Activated CD8-positive, alpha-beta memory T cell treated with anti-CD3 and anti-CD28 coated beads for 24 hours (primary cell): ENCODE measurements at places on chromosomes 7 and 10.
A peak's percentile ranks its signal among the peaks of the same experiment; 100 is the strongest.

GRCh38 chr7:144735505-144736276 lies 100.2 kb downstream of the TPK1 start:
- DNase-seq, result no peak

DNA sequence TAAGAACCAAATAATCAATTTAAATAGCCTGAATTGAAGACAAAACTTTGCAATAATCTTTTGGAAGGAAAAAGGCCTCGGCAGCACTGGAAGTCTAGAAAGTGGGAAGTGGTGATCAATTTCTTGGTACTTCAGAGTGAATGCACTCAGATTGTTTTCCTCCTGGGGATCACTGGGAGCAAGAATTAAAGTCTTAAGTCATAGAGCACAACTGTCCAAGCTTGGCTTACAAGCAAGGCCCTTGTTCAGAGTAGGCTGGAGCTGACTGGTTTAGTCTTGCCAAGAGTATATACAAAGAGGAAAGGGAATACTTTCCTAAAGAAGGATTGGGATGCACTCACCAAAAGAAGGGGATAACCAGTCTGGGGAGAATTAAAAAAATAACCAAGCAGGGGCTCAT lies 637.1 kb downstream of the CCSER2 start:
- DNase-seq, result no peak

- DNase-seq, result no peak
These were observed 1231.1 kb upstream of the CELF2 start for GRCh38 chr10:9786576-9786975.

DNA sequence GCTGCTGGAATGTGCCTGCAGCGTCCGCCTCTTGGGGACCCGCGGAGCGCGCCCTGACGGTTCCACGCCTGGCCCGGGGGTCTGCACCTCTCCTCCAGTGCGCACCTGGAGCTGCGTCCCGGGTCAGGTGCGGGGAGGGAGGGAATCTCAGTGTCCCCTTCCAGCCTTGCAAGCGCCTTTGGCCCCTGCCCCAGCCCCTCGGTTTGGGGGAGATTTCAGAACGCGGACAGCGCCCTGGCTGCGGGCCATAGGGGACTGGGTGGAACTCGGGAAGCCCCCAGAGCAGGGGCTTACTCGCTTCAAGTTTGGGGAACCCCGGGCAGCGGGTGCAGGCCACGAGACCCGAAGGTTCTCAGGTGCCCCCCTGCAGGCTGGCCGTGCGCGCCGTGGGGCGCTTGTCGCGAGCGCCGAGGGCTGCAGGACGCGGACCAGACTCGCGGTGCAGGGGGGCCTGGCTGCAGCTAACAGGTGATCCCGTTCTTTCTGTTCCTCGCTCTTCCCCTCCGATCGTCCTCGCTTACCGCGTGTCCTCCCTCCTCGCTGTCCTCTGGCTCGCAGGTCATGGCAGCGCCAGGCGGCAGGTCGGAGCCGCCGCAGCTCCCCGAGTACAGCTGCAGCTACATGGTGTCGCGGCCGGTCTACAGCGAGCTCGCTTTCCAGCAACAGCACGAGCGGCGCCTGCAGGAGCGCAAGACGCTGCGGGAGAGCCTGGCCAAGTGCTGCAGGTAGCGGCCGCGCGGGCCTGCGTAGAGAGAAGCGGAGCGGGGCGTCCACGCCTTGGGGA lies 645 bp downstream of the SLC26A4 start:
- peak; percentile 80 for DNase-seq

DNA sequence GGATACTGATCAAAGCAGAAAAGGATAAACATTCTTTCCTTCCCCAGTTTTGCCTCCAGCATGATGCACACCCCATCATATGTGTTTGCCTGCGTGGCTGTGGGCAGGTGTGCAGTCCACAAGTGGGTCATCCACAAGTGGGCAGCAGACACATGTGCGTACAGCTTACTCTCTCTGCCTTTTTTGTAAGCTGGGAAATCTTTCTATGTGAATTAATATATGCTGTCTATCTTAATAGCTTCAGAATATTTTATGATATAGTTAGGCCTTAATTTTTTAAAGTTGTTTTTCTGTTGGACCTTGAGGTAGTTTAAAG lies 80.1 kb downstream of the INPP5A start:
- no peak for DNase-seq

DNA sequence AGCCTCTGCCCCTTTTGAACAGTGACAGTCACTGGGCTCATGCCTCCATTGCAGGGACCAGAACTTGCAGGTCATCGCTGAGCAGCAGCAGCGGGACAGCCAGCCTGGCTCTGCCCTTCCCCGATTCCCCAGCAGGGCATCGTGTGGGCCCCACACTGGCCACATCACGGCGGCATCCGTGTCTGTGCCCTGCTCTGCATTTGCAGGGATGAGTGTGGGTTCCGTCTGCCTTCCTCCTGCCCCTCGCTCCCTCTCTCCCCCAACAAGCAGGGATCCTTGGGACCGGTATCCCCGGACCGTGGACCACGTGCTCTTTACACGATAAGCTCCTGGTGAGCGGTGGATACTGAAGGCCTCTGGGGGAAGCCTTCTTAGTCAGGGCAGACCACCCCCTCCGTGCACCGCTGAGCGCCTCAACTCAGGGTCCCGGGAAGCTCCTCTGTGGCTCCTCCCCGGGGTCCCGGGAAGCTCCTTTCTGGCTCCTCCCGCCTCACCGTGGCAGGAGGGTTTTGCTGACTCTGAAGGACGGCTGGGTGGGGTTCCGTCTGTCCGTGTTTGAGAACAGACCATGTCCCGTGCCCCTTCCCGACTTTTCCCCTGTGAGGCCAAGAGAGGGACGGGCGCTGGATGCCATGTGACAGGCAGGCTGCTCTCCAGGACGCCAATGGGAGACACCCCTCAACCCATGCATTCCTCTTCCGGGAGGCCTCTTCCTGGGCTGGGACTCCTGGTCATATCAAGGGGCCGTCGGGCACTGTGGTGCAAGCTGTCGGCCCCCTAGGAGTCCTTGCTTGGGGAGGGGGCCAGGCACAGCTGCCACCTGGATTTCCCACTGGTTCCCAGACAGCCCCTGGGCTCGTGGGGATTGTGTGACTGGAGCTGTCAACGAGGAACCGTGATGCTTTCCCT lies 23.5 kb upstream of the NKX6-2 start:
- no peak for DNase-seq

DNA sequence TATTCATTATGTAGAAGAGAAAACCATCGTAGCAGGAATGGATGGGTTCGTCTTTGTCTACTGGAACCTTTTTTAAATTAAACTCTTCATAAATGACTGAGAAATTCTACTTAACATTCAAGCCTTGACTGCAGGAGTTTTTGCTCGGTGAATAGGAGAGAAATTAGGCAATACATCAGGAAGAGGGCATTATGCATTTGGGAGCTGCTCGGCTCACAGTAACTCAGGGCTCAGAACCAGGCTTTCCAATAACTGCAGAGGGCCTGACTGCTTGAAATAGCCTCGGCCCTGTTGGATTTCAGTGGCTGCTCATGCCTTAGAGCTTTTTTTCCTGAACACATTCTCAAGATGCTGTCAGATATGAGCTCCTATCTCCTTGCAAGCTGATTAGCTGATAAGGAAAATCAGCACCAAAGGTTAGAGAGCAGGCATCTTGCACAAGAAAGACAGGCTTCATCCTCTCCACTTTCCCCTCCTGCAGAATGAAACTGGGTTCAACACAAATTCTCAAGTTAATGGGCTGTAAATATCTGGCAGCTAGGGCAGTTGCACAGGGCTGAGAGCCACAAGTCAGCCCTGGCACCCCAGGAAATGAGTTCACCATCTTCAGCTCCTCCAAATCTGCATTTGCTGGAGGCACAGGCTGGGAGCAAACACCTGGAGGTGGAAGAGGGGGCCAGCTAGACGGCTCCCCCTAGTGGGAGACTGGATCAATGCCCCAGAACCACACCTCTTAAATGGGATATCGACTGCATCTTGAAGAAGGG lies 24.3 kb downstream of the TECTB start:
- peak; percentile 57 for DNase-seq

DNA sequence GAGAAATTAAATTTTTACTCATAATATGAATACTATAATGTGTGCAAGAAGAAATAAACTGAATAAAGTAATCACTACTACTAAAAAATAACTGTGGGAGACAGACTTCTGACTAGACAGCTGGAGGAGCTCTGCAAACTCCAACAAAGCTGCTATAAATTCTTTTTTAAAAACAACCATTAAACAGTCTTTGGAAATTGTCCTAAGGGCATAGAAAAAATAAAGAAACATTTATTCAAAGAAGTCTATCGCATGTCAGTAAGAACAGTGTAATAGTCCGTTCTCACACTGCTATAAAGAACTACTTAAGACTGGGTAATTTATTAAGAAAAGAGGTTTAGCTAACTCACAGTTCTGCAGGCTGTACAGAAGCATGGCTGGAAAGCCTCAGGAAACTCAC lies 56.0 kb downstream of the ZPBP start:
- no peak for DNase-seq

DNA sequence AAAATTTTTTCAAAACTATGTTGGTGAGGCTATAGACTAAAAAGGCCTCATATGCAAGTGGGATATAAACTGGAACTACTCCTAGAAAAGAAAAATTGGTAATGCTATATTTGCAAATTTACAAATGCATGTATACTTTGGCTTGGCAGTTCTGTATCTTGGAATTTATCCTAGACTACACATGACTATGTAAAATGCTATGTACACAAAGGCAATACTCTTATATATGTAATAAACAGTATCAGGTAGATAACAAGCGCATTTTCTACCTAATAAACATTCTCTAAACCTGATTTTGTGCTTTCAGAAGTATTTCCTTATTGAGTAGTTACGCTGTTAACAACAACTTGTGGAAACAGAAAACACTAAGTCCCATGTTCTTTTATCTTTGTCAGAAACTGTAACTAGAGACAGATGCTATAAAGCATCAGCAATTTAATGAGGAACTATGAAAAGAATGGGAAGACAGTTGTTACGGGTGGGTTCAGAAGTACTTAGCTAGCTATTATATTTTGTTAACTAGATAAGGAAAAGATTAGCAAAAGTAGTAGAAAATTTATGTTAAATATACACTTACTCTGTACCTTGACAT lies 107.8 kb downstream of the ARHGAP12 start:
- DNase-seq, result no peak

GRCh38 chr7:26099236-26099635 lies 52.8 kb upstream of the NFE2L3 start:
- no peak for DNase-seq

- DNase-seq, result no peak
These were observed 76.5 kb downstream of the AUTS2 start for GRCh38 chr7:69674701-69675182.

- no peak for DNase-seq
These were observed 19.2 kb downstream of the ARMC10 start for GRCh38 chr7:103094102-103094501.

- no peak for DNase-seq
These were observed 26.7 kb downstream of the WAC start for GRCh38 chr10:28559618-28560017.

- no peak for DNase-seq
These were observed 82.6 kb downstream of the GNAI1 start for GRCh38 chr7:80216996-80217842.

- no peak for DNase-seq
These were observed 50.2 kb downstream of the CAMK2B start for GRCh38 chr7:44275146-44275545.

DNA sequence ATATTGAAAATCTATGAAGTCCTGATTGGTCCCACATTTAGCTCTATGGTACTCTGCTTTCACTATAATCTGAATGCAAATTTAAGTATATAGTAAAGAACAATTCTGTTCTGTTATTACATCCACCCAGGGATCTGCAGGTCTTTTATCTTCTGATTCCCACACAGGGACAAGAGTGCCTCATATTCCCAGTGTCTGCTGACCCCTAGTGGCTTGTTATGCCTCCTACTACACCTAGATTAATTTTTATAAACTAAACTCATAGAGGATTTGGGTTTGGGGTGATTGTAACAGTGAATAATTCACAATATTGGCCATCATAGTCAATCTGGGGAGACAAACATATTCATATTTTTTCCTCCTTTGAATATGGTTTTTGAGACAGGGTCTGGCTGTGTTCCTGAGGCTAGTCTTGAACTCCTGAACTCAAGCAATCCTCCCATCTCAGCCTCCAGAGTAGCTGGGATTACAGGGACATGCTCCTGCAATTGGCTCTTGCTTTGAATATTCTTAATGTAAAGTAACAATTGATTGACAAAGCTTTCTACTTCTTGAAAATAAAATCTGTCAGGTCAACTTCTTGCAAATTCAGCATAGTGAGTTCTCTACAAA lies 282.1 kb downstream of the KCND2 start:
- no peak for DNase-seq

DNA sequence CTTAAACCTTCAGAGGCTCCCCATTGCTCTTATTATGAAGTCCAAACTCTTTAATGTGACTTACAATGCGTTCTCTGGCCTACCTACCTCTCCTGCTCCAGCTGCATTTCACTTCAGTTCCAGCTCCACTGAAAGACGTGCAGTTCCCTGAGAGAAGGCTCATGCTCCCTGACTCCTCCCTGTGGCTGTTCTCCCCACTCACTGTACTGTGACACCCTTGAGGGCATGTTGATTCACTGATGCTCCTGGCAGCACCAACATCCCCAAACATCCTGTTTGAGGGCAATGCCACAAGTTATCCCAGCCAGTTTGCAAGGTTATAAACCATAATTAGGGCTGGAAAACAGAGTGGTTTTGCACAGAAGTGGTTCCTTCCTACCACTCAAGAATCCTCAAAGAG lies 111.2 kb downstream of the LSM5 start:
- DNase-seq, result no peak

- peak; percentile 66 for DNase-seq
These were observed 48.9 kb downstream of the DLG5 start for GRCh38 chr10:77877441-77878344.

DNA sequence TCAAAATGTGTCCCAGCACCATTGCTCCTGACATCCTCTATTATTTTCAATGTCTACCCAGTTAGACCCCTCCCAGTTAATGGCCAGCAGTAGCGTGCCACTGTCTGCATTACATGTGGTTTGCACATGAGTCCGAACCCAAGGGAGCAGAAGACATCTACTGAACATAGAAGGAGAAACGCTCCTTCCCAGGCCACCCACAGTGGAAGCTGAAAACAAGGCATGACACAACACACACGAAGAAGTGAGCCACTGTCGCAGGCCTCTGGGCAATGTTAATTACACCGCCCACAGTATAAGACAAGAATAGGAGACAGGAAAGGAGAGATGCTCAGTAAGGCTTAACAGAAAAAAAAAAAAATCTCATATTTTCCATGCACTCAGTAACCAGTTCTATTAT lies 50.5 kb downstream of the MKX start:
- DNase-seq, result no peak

DNA sequence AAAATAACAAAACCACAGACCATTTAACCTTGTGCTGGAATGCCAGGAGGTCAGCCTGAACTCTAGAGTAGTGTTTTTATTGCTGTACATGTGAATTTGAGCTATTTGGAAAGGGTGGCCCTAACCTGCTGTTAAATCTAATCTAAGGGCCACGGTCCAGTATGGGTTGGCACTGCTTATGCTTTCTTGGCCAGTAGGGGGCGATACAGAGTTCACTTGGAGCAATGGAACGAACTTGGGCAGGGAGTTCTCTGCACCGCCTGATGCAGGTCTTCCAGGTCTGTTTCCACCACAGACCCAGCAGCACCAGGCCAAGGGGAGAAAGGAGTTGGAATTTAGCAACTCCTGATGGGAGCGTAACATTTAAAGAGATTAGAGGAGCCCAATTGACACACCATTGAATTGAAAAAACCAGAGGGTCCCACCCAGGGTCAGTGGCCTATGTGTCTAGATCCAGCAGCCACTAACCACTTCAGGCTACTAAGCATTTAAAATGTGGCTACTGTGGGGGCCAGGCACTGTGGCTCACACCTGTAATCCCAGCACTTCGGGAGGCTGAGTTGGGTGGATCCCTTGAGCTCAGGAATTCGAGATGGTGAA lies 75.7 kb upstream of the EFCAB10 start:
- peak; percentile 85 for DNase-seq

GRCh38 chr7:20112696-20113095 lies 104.5 kb downstream of the MACC1 start:
- DNase-seq, result no peak

GRCh38 chr7:40717242-40717641 lies 582.4 kb downstream of the SUGCT start:
- DNase-seq, result no peak
